ENCODE measurements at places on chromosomes 2 and 18.
A peak's percentile ranks its signal among the peaks of the same experiment; 100 is the strongest.

GRCh38 chr2:178764097-178764496, 43.1 kb downstream of the TTN start:
- no peak for DNase-seq

DNA sequence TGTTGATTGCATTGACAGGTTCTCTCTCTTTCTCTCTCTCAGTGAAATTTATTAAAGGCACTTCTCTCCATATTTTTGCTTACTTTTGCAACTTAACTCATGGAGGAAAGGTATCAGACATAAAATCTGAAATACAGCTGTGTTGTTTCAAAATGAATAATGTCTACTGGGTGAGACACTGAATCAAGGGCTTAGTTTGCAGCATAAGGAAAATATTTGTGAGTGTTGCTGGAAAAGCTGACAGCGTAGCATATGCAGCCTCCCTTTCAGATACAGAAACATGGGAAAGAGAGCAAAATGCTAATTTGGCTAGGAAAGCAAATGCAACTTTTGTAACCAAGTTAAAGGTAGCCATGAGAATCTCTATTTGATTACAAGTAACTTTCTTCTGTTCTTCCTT, 81.5 kb upstream of the COL3A1 start:
- no peak for DNase-seq

DNA sequence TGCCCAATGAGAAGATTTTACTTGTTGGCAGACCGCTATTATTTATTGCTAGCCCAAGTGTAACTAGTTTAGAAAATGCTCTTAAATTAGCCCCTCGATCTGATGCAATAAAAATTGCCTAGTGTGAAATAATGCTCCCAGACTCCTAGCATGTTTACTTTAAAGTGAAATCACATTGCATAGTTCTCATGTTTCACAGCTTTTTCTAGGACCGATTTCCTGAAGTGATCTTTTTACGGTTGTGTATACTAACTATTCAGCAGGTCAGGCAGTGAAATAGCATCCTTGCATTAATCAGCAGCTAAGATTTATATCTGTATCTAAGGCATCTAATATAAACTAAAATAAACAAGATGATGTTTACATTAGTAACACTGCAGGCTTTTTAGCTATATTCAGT, 52.4 kb downstream of the PMS1 start:
- no peak for DNase-seq

DNA sequence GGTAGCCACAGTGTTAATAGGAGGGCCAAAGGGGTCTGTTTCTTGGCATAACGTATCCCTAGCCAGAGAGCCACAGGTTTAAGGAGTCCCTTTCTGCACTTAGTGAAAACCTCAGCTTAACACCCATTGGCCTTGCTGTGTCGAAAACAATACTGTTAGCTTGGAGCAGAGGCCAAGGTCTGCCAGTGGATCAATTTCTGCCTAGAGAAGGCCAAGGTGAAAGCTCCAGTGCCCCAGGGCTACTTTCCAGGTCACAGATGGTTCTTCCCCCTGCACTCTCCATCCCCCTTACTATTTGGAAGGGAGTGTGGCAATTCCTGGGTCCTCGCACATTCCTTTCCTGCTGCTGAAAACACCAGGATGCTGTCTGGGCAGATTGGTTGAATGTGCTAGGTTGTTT, 74.8 kb upstream of the TNP1 start:
- DNase-seq, result no peak

DNA sequence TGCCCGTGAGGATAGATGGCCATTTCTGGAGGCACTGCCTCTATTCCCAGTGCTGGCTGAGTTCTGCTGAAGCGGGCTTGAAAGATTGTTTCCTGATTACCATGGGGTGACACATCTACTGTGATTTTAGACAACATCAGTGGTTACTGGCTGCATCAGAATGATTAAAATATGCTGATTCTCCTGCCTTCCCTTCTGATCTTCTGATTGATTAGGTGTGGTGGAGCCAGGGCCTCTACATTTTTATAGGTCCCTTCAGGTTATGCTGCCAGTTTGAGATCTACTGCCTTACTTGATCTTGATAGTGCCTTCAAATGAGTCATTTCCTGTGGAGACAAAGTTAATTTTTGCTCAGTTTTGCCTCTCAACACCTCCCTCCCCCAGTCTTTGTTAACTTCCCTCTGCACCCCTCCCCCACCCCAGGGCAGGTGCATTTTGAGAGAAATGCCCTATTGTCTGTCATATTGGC, 31.6 kb upstream of the SNORC start:
- DNase-seq, result peak; percentile 16

DNA sequence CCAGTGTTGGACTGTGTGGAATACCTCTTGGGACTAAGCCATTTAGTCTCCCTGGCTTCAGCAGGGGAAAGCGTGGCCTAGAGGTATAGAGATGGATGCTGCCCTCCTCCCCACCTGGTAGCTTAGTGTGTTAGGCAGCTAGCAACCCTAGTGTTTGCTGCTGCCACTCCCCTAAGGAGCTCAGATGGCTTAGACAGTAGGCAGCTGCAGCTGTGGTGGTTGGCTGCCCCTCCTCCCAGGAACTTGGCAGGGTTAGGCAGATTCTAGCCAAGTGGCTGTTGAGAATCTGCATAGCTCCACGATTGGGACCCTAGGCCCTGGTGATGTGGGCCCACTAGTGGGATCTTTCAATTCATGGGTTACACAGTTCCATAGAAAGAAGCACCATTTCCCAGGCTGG, 550.4 kb upstream of the CHAC2 start:
- DNase-seq, result no peak

DNA sequence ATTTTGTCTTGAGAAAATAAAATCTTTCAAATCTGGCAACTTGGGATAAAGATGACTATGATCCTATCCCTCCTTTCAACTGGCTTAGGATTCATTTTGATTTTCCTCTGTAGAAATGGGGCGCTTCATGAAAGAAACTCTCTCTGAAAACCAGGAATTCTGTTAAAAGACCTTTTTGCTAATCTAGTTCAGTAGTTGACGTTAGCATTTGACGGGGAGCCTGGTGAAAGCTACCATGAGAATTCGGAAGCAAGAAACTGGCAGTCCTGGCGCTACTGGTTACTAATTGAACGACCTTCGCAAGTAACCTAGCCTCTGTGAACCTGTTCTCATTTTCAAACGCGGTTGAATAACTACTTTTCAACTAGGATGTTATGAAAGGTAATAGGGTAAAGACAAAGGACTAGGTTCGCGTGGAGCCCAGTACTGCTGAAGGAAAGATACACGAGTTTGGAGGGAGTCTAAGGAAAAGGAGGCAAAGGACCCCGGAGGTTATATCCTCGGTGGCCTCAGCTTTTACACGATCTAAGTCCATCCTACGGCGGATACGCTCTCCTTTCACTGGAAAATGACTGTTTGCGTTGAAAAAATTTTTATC, 604 bp upstream of the STK11IP start:
- DNase-seq, result no peak

DNA sequence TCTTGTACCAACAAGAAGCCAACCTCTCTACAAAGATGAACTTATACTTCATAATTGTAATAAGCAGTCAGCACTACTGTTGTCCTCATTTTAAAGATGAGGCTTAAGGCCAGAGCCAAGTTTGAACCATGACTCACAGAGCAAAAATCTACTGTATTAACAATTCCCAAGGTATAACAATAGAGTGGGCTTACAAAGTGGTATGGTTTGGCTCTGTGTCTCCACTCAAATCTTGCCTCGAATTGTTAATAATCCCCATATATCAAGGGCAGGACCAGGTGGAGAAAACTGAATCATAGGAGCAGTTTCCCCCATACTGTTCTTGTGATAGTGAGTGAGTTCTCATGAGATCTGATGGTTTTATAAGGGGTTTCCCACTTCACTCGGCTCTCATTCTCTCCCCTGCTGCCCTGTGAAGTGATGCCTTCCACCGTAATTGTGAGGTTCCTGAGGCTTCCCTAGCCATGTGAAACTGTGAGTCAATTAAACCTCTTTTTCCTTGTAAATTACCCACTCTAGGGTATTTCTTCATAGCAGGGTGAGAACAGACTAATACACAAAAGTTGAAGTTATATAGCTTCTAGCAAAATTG, 19.5 kb downstream of the MRPL44 start:
- no peak for DNase-seq

DNA sequence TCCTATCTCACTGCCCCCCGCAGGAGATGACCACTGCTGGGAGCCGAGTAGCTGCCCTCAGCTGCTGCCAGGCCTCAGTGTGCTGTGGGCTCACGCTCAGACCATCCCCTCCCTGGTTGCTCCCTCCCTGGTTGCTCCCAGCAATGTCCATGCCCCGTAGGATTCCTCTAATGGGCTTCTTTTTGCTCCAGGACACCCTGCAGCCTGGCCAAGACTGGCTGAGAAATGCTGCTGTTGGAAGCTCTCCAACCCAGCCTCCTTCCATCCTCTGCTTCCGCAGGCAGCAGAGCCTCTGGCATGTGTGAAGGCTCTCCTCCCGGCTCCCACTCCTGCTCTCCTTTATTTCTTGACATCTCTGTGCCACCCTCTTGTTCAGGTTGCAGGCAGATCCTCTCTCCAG, 48.6 kb downstream of the SOX11 start:
- no peak for DNase-seq

DNA sequence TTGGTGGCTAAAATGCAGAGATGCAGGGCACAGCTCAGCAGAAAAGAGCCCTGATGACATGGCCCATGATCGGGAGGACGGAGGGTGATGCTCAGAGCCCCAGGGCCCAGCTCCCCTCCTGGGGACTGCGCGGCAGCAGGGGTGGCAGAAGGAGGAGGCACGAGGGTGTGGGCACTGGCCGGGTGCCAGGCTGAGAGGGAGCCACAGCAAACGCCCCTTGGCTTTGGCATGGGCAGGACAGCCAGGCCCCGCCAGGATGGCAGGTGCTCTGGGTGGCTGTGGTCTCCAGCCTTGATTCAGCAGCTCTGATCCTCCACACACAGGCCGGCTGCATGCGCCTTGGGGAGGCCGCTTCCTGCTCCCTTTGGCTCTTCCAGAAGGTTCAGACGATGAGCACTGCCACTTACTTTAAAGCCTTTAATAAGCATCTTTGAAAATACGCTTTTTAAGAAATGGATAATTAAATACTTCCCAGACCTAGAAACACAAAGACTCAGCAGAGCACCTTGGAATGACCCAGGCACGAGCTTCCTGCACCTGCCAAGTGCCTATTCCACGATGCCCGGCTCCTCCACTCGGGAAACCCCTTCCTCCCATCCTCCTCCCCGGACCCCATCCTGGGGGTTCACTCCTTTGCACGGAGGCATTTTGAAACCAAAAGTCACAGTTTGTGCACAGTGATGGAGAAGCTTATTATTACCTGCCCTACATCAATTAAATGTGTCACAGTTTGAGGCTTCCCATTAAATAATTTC, 78.5 kb upstream of the SNTG2 start:
- DNase-seq, result no peak

All from stimulated activated CD8-positive, alpha-beta memory T cell treated with anti-CD3 and anti-CD28 coated beads, Interleukin-2, amount 100 ng/mL, for 1 hour (primary cell).